ENCODE measurements at places on chromosomes 16 and 17.
A peak's percentile ranks its signal among the peaks of the same experiment; 100 is the strongest.

GRCh38 chr17:4998027-4998731 is 429 bp downstream of the KIF1C start:
- DNase-seq = no peak

DNA sequence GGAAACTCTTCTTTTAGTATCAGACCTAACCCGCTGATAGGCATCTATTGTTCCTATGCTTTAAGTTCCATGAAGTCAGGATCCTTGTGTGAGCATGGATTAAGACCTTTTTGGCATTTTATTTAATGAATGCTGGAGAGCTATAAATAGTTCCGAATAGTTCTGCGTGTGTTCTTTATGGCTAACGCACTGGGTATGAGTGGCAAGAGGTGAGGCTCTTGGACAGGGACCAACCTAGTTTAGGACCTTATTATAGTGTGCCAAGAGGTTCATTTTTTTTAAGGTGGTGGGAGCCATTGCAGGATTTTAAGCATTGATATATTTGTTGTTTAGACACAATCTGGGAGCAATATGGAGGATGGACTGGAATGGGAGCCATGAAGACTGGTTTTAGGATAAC is 71.8 kb downstream of the KPNA2 start:
- no peak for DNase-seq

DNA sequence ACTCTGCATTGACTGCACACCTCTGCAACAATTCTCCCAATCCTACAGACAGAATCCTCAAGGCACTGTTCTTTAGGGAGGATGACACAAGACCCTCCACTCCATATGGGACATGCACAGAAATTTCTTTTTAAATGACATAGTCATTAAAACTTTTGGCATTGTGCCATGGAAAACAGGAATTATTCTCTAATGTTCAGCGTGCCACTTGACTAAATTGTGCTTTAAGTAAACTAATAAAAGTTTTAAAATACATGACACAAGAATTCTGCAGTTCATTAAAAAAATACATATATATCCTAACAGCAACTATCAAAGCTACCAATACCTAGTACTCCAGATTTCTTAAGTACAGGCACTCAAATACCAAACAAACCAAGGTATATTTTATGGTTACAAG is 16.0 kb downstream of the CEP112 start:
- DNase-seq = no peak

DNA sequence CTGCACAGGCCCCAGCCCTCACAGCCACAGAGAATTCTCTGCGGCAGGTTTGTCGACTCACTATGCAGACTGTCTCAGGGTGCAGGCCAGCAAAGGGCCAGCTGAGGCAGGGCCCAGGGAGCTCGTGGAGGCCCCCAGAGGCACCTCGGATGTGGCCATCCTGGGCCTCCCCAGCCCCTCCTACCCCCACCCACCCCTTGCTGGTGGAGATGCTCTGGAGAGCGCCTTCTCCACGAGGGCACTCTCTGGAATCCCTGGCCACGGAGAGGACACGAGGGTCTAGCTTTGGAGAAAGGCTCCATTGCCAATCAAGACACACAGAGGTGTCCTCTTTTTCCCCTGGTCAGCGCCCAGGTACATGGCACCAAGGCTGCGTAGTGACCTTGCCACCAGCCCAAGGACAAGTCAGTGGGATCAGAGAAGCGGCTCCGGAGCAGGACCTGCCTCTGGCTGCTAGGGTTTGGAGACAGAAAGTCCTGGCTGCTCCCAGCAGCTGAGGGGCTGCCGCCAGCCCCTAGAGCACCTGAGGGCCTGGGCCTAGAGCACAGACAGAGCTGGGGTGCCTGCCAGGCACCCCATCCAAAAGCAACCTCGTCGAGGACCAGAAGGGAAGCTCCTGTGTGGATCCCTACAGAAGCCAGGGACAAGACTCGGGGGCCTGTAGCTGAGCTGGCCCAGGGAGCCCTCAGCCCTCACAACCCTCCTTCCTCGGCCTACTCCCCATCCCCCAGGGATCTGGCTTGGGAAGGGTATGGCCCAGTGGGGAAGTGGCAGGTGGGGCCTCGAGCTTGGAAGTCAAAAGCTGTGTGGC is 18.7 kb downstream of the ARL2BP start:
- no peak for DNase-seq

DNA sequence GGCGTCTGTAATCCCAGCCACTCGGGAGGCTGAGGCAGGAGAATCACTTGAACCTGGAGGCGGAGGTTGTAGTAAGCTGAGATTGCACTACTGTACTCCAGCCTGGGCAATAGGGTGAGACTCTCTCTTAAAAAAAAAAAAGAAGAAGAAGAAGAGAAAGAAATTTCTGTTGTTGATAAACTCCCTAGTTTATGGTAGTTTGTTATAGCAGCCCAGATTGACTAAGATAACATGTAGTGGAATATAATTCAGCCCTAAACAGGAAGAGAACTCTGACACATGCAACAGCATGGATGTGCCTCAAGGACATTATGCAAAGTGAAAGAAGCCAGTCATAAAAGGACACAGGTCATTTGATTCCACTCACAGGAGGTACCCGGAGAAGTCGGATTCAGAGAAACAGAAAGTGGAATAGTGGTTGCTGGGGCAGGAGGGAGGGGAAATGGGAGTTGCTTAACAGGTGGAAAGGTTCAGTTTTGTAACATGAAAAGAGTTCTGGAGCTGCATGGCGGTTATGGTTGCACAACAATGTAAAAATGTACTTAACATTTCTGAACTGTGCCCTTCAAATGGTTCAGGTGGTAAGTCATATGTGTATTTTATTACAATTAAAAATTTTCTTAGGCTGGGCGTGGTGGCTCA is 26.0 kb upstream of the PRM1 start:
- DNase-seq = no peak

DNA sequence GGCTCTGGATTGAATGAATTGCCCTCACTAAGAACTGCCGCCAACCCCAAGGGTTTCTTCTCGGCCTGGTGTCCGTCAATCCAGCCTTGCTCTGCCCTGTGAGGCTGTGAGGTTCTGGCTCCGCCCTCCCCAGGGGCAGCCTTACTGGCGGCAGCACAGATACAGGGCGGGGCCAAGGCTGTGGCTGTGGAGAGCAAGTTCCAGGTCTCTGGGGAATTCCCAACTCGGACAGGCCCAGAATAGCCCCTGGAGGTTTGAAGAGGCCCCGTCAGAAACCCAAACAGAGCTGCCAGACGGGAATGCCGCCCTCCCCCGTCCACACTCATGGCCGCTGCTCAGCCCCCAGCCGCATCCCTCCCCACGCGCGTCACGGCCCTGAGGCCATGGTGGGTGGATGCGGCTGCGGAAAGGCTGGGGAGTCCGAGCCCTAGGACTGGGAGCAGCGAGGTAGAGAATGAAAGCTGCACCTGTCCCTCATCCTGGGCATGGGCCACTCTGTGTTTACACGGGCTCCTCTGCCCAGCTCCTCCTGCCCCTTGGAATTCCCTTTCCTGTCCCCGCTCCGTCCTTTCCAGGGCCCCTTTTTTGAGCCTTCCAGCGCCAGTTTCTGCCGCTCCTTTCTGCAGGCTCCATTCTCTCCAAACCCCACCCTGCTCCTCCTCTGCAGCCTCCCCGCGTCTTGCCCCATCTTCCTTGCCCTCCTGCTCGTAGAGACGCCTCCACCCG is 660 bp upstream of the PRRT2 start:
- DNase-seq = peak; percentile 42

DNA sequence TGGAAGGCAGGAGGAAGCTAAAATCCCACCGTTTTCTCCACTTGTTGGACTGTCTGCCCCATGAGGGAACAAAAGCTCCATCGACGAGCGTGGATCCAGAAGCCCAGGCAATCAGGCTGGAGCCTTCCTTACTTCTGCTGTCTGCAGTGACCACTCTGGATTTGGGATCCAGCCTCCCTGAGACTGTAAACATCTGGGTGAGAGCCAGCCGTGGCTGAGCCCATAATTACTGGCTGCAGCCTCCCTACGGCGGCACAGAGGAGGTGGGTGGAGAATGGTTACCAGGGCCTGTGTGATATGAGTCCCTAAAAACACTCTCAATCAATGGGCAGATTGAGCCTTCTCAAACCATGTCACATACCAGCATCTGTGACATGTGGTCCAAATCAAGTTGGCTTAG is 158.2 kb downstream of the FOXL1 start:
- DNase-seq = no peak

DNA sequence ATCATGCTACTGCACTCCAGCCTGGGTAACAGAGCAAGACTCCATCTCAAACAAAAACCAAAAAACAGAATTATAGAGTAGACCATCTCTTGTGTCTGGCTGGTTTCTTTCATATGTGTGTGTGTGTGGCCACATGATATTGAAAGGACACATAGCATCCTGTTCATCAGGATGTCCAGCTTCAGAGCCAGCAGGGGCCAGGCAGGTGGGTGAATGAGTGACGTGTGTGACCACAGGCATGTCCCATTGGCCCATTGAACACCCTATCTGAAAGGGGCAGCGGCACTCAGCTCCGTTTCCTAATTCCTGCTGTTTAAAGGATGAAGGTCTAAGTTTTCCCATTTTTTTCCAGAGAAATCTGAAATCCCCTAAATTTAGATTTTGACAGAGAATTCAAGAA is 174.2 kb downstream of the PRKCB start:
- no peak for DNase-seq

DNA sequence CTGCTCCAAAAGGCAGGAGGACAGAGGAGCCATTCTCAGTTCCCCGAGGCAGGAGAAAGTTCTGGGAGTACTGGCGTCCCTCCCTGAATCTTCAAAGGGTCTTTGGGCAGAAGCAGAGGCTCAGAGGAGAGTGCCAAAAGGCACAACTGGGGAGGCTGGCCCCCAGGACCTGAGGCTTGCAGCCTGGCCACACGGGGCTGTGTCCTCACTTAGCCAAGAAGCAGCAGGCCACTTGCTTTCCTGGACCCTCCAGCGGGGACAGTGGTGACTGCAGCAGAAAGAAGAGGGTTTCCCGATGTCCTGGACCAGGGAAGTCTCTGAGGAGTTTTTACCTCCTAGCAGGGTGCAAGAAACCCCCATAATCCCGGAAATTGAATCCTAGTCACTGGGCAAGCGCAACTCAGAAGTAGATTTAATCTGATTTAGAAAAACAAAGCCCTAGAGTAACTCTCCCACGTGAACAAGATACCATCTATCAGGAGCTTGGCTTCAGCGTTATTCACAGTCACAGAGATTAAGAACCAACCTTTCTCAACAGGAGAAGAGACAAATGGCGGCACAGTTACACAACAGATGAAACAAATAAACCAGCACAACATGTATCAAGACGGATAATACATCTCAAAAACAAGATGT is 25.5 kb upstream of the BCO1 start:
- no peak for DNase-seq

- no peak for DNase-seq
These were observed 33.3 kb downstream of the NDEL1 start for GRCh38 chr17:8468980-8469379.

- DNase-seq = no peak
These were observed 134.8 kb downstream of the XYLT1 start for GRCh38 chr16:17335826-17336529.

DNA sequence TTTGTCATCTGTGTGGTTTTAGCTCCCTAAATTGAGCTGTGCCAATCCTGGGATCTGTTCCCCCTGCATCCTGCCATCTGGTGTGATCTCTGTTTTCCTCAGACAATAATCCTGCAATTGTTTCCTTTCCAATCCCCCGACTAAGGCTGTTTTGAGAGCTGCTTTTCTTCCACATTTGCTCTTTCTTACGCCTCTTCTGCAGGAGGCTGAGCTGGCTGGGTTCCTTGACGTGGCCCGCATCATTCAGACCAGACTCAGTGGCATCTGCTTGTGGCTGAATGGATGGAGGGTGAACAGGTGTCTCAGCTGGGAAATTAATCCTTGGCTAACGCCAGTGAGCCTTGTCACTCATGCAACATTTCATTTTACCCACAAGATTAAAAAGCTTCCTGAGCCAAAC is 9.8 kb upstream of the MED9 start:
- no peak for DNase-seq

- DNase-seq = no peak
These were observed 867 bp upstream of the LIMD2 start for GRCh38 chr17:63700528-63701455.

- DNase-seq = peak; percentile 49
These were observed 4.5 kb downstream of the FBXL19 start for GRCh38 chr16:30927789-30928378.

- no peak for DNase-seq
These were observed 1.0 kb downstream of the EIF1 start for GRCh38 chr17:41689497-41690299.

GRCh38 chr16:53094013-53094630 is 39.3 kb downstream of the CHD9 start:
- DNase-seq = peak; percentile 26

DNA sequence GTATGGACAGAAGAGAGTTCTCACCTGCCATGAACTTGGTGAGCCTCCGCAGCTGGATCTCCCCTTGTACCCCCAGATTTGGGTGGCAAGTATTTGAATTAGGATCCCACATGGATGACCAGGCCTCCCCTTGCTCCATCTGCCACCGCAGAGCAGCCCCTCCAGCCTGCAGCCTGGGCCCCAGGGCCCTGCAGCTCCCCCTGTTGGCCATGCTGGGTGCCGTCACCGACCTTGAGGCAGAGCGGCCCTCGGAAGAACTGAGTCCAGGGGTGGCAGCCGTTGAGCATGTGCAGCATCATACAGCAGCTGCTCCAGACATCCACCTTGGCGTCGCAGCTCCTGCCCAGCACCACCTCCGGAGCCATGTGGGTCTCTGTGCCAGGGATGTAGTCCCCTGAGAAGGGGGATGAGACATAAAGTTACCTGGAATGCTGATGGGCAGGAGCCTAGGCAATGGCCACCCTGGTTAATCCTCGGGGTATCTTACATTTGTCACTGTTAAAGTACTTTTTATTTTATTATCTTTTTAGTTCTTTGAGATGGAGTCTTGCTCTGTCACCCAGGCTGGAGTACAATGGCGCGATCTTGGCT is 9.0 kb upstream of the SPATA32 start:
- no peak for DNase-seq

DNA sequence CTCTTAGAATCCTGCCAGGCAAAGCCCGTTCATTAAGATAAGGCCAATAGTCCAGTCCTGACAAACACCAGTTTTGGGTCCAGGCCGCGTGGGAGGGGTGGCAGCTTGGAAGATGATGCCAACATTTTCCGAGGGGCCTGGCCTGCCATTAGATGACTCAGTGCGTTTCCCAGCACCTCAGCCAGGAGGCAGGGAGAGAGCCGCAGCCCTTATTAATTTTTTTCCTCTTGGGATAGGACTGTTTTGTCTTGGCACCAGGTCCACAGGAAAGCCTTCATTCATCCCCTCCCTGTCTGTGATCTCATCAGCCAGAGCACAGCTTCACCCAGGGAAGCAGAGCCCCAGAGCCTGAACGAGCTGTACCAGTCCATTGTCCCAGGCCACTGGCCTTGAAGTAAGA is 4.7 kb upstream of the NDEL1 start:
- no peak for DNase-seq

GRCh38 chr16:649631-650030 is 466 bp downstream of the WDR90 start:
- no peak for DNase-seq

- no peak for DNase-seq
These were observed 3.3 kb upstream of the RNF112 start for GRCh38 chr17:19407601-19408345.

- DNase-seq = no peak
These were observed 44.3 kb downstream of the SPECC1 start for GRCh38 chr17:20053361-20053964.

DNA sequence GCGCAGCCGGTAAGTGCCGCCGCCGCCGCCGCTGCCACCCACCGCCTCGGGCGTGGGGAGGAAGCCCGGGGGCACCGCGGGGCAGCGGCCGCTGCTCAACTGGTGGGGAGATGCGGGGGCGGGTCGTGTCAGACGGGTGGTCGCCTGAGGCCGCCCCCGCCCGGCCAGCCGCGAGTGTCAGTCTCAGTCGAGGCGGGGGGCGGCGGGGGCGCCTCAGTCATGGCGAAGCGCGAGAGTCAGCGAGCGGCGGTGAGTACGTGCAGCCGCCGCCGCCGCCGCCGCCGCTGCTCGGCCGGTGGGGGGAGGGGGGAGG is 76.2 kb downstream of the CHD9 start:
- DNase-seq = no peak

GRCh38 chr17:51064061-51064735 is 56.5 kb downstream of the SPAG9 start:
- DNase-seq = no peak

Measured in NCI-H2029 treated with DMSO at 0.1 percent for 48 hours (cell line).